Stimulated activated CD8-positive, alpha-beta memory T cell treated with anti-CD3 and anti-CD28 coated beads, Interleukin-15, amount 100 ng/mL, for 48 hours (primary cell): ENCODE measurements at places on chromosomes 16 and 17.

DNA sequence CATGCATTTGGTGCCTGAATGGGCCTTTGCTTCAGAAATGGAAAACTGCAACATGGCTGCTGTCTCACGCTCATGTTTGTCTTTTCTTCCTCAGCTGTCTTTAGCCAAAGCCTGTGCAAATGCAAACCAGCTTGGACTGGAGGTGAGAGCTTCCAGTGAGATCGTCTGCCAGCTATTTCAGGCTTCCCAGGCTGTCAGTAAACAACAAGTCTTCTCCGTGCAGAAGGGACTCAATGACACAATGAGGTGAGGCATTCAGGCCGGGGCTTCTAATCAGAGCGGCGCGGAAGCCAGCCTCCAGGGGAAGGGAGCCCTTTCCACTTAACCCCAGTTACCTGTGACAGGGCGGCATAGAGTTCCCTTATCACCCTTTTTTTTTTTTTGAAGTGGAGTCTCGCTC lies 14.3 kb downstream of the CCNF start:
- DNase-seq: no peak

DNA sequence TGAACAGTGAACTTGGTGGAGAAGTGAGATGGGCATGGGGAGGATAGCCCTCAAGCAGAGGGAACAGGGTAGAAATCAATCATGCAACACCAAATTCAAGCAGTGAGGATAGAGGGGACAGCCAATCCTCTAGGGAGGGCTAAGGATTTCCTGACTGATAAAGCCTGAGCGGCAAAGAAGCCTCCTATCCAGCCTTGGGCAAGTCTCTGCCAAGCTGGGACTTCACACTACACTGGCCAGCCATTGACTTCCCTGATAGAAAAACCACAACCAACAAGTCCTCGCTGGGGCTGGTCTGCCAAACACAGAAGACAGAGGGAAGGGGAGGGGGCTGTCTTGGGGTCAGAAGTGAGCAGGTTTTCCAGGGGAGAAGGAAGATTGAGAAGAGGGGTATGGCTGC lies 2.5 kb upstream of the FBXL19 start:
- DNase-seq: no peak

GRCh38 chr16:71792176-71792575 lies 16.5 kb downstream of the AP1G1 start:
- DNase-seq: no peak

GRCh38 chr16:17936766-17937402 lies 399.7 kb downstream of the NPIPA8 start:
- no peak for DNase-seq
